ENCODE measurements at places on chromosomes 11 and 22.

DNA sequence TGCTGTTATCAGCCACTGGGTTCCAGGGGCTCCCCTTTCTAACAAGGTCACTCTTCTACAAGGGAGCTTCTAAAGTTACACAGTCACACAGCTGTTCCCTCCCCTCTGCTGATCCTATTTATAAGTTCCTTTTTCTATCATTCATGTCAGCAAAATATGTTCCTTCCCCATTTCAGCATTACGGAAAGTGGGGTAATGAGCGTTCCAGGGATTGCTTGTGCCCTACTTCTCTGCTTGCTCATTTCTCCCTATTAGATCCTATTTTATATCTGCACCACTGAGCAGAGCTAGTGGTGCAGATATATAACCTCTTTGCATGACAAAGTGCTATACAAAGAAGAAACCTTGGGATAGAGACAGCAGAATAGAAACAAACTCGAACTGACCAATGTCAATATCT is 22.7 kb upstream of the PLEKHB1 start:
- DNase-seq = no peak

DNA sequence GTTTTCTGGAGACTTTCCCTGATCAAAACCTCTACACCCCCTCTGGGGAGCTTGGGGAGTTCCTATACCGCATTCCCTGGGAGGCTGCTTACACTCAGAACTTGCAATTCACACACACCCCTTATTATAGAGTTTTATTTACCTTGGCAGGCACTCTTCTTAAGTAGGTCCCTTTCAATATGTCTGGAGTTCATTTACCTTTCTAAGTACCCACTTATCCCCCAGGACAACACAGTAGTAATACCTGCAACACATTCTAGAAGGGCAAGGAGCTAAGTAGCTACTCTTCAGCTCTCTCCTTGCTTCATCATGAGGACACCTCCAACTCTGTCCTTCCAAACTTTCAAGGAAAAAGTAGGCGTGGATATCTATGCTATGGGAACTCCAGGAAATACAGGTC is 127.8 kb upstream of the ANO3 start:
- no peak for DNase-seq

GRCh38 chr22:42440728-42441127 is 8.5 kb upstream of the NFAM1 start:
- DNase-seq = no peak

- no peak for DNase-seq
Observed at GRCh38 chr11:64841592-64842365, 2.7 kb downstream of the CDC42BPG start.

- DNase-seq = peak; percentile 99
Observed at GRCh38 chr11:66268244-66268951, at the start of gene RAB1B. Gene RAB1B (plus strand): TSS chr11:66268639. CDS start chr11:66268680, 41 bp downstream.

GRCh38 chr11:1854132-1854948 is 1.5 kb downstream of the LSP1 start:
- no peak for DNase-seq

DNA sequence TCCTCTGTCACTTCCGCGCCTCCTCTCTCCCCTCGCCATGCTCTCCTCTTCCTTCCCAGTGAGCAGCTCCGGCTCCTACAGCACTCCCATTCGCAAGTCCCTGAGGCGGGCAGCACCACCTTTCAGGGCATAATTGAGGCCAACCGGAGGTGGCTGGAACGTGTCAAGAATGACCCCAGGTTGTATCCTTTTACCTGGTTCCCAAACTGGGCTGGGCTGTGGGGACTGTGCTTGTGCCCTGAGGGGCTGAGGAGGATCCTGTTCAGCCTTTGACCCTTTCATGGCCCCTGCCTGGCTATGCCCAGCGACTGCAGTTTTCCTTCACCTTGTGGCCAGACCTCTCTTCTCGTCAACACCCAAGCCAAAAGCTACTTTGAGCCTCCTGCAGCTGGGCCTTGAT is 84.1 kb downstream of the CEP164 start:
- DNase-seq = no peak

DNA sequence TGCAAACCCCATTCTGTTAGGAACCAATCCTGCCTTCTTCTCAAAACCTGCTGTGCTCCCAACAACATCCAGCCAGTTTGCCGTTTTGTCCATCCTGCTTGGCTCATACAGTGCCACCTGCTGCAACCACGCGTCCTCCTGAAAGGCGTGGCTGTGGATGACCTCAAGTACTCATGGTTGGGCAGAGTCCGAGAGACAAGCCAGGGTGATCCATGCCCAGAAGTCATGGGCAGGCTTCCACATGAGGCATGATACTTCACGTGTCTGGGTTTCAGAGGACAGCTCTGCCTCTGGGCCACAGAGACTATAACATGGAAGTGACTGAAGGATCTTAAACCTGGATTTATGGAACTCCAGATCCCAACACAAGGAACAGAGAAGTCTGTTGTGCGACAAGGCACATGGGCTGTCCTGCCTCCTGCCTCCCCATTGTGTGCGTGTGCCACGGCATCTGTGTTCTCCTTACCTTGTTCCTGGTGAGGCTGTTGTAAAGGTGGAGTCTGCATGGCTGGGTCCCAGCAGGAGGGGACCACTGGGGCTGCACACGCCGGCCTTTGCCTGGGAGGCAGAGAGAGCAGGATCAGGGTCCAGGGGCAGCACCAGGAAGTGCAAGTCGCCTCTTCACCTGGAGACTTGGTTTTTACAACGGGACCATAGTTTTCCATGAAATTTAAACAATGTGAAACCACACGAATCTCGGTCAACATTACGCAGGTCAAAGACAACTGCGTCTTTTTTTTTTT is 15.4 kb downstream of the CARS1 start:
- no peak for DNase-seq
